Amniotic epithelial cell (primary cell): ENCODE measurements at places on chromosomes 1 and 21.
A peak's percentile ranks its signal among the peaks of the same experiment; 100 is the strongest.

DNA sequence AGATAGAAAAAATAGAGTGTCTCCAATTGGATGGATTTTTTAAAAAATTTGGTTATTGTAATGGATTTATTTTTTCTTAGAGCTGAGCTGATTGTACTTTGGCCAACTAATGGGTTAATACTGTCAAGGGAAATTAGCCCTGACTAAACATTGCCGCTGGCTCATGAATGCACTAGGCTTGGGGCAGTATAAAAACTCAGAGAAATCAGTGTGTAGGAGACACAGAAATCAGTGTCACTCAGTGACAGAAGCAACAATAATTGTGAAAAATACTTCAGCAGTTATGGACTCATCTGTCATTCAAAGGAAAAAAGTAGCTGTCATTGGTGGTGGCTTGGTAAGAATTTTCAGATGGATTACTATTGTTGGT, at the start of gene KMO:
KMO (plus strand) TSS at position 217 of the 370 bp plus-strand sequence; CDS start at position 284, 67 bp downstream.
- peak; percentile 12 for DNase-seq

DNA sequence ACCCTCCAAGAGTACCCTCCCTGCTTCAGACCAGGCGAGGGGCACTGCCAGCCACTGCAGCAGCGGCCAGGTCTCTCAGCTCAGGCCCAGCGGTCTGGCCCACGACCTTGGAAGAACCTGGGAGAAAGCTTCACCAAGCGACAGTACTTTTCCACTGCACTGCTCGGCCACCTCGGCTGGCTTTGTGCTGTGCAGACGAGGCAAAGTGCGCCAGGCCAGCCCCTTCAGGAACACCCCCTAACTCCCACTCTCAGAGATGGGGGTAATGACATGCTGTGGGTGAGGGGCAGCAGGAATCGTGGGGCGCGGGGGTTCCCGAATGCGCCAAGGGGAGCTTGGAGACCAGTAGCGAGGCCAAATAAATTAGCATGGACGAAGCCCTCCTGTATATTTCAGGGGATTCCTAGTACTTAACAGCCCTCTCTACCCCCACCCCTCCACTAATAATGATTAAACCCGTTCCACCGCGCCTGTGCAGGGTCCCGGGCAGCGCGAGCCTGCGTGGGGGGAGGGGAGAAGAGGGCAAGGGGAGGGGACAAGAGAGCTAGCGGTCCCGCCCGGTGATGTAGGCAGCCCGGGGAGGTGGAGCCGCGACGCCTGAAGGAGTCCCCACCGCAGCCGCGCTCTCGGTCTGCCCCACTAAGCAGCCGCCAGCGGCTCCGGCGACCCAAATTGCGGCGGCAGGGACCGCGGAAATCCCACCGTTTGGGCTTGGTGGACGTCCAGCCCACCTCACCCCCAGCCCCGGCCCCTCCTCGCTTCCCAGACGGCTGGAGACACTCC, at the start of gene FAM43B:
FAM43B (plus strand) TSS at position 629 of the 783 bp plus-strand sequence. CDS start 401 bp downstream, outside the sequence.
- DNase-seq, result no peak

GRCh38 chr1:180160357-180160756, 5.7 kb downstream of the QSOX1 start:
- DNase-seq, result no peak

- no peak for DNase-seq
These were observed 19.3 kb downstream of the TMCO4 start for GRCh38 chr1:19780267-19780877.

DNA sequence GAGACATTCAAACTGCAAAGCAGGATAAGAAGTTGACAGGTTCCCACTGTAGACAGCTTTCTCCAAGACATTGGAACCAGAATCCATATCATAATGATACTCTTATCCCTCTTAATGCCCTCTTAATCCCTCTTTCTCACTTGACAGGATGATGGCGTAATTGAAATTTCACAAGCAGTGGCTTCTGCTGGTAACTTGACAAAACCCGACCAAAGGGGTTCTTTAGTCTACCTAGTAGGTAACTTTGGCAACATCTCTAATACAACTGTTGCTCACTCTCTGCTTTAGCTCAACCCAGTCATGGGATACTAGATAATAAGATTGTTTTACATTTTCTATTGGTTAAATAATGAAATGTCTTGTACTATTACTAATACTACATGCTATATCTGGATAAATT, 34.7 kb downstream of the S100A10 start:
- DNase-seq, result peak; percentile 61

- DNase-seq, result peak; percentile 23
These were observed 576.5 kb upstream of the ADGRL2 start for GRCh38 chr1:81224222-81224621.

DNA sequence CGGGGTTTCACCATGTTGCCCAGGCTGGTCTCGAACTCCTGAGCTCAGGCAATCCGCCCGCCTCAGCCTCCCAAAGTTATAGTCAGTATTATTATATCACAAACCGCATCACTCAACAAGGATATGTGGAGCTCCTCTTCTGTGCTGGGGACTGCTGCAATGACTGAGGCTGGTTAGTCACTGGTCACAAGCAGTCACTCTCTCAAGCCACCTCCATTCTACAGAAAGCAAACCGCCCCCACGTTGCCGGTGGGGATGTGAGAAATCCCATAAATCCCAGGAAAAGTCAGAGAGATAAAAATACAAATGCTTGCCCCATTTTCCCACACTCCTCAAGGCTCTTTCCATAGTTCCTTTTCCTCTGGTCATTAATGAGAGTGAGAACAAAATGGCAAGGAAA, 155.7 kb downstream of the ADSS2 start:
- no peak for DNase-seq

- no peak for DNase-seq
These were observed 1.4 kb downstream of the NPPB start for GRCh38 chr1:11857164-11857851.

GRCh38 chr1:74324684-74325448, 89.7 kb downstream of the TNNI3K start:
- DNase-seq, result no peak
